ENCODE measurements at places on chromosomes 6 and 20.

GRCh38 chr6:17987447-17987696 is at the start of gene KIF13A:
KIF13A (minus strand) TSS chr6:17987635; CDS start chr6:17987463, 172 bp downstream.
- no peak for DNase-seq

DNA sequence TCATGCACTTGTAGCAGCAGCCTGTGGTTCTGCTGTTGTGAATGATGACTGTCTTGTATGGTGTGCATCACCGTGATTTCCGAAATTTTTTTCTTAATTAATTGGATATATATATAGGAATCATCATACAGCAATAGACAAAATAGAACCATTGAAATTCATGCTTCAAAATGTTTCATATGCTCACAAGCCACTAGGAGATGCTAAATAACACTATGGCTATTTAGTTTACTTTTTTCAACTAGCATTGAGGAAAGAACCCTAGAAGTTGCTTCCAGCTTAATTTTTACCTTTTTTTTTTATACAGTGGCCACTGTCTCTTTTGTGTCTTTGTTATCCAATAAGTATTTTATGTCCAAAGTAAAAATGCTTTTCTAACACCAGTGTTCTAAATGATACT is 485.4 kb downstream of the CDKAL1 start:
- no peak for DNase-seq

DNA sequence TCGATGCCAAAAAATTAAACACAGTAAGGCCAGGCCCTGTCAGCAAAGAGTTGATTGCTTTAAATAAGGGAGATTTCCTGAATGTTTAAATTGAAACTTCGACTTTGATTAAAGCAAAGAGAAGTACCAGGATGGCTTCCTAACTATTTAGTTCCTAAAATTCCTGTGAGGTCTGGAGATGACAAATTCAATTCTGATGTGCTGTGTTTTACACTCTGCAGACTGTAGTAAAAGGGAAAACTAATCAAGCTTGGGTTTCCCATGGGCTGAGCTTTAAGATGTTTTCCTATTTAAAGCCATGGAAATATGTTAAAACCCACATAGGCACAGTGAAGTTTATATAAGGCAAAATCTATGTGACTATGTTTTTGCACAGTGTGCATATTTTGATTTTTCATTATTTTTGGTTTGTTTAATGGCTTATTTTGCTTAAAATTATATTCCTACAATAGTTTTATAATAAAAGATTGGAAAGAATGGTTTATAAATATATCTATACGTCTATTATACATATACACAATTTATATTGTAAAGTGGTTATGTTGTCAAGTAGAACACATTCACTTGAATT is 198.5 kb upstream of the EYA4 start:
- DNase-seq = no peak

GRCh38 chr6:107819217-107819616 is 4.9 kb downstream of the SCML4 start:
- no peak for DNase-seq

DNA sequence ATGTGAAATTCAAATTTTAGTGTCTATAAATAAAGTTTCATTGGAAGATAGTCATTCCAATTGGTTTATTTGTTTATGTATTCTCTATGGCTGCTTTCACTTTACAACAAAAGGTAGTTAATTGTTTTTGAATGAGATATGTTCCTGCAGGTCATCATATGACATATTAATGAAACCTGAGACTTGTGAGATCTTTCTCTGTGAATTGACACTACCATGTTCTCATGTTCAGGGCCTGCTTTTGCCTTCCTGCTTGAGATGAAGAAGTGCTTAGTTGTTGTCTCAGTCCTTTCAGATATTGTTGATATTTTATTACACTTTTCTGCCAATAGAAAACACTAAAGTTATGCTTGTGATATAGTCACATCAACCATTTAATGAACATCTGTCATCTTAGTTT is 132.5 kb downstream of the UTRN start:
- no peak for DNase-seq

DNA sequence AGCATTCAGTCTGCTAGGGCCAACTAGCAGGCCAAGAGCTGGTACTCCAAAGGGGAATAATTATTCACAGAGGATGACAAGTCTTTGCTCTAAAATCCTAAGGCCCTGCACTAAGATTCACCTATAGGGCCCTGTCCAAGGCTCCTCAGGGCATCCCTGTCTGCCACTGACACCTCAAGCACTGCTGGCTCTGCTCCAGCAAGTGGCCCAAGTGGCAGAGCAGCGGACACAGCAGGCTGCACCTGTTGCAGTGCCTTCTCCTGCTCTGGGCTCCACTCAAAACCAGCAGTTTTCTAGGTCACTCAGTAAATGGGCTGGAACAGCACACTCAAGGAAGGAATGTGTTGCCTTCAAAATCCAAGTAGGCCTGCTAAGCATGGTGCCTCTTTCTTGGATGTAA is 36.4 kb upstream of the SMOC2 start:
- DNase-seq = no peak

- no peak for DNase-seq
Measured at GRCh38 chr6:136086686-136087085, 163.4 kb downstream of the MTFR2 start.

DNA sequence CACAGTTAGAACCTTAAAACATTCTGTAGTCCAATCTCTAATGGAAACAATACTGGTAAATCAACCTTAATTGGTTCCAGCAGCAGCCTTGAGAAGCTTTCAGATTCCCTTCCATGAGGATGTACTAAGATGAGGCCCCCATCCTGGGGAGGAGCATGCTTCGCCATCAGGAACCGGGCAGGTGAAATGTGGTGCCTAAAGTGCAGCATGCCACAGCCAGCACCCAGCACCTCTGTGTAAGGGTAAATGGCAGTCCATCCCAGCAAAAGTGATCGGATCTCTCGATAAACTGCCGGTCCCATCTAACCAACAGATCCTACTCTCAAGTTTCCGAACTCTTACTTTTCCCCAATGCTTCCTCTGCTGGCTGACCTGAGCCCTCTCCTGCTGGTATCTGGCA is 166.3 kb upstream of the PDE10A start:
- no peak for DNase-seq

DNA sequence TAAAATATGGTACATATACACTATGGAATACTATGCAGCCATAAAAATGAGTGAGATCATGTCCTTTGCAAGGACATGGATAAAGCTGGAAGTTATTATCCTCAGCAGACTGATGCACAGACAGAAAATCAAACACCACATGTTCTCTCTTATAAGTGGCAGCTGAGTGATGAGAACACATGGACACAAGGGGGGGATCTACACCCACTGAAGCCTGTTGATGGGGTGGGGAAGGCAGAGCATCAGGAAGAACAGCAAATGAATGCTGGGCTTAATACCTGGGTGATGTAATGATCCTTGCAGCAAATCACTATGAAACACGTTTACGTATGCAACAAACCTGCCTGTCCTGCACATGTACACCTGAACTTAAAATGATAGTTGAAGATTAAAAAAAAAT is 71.3 kb downstream of the MANEA start:
- no peak for DNase-seq

GRCh38 chr6:159282421-159282820 is 113.2 kb downstream of the FNDC1 start:
- DNase-seq = no peak

Measured in astrocyte (in vitro differentiated cells and primary cell).